ENCODE measurements at places on chromosomes 6 and 20. TPM values are rescaled to one million over a fixed set of nuclear protein-coding genes. Genes with fewer than 3 reads are reported as not detected.

ABHD16B gene
- not detected for total RNA-seq

- H3K27ac ChIP-seq, result no peak overlapping the region
- H3K4me1 ChIP-seq, result peaks cover 13% of the 10 kb centered on the region
- H3K36me3 ChIP-seq, result peaks cover 2% of the 10 kb centered on the region
- H3K4me3 ChIP-seq, result no peak overlapping the region
- peaks cover 2% of the 10 kb centered on the region for H3K27me3 ChIP-seq
Measured at GRCh38 chr6:4209196-4209595, 73.8 kb upstream of the ECI2 start.

- H3K4me3 ChIP-seq, result no peak overlapping the region
- no peak for DNase-seq
- peaks cover 2% of the 10 kb centered on the region for H3K36me3 ChIP-seq
- peaks cover 42% of the 10 kb centered on the region for H3K4me1 ChIP-seq
- no peaks in the 10 kb centered on the region for H3K27me3 ChIP-seq
Measured at GRCh38 chr6:143731789-143732188, 54.0 kb downstream of the PHACTR2 start.

SPATA25 gene
- 0.50 TPM for total RNA-seq

- peak; percentile 80 for DNase-seq
- no peaks in the 10 kb centered on the region for H3K36me3 ChIP-seq
- H3K4me3 ChIP-seq, result peak overlapping the region; percentile 22
- H3K4me1 ChIP-seq, result peaks cover 89% of the 10 kb centered on the region
Measured at GRCh38 chr6:90460051-90460450, 126.8 kb downstream of the MAP3K7 start.

DNA sequence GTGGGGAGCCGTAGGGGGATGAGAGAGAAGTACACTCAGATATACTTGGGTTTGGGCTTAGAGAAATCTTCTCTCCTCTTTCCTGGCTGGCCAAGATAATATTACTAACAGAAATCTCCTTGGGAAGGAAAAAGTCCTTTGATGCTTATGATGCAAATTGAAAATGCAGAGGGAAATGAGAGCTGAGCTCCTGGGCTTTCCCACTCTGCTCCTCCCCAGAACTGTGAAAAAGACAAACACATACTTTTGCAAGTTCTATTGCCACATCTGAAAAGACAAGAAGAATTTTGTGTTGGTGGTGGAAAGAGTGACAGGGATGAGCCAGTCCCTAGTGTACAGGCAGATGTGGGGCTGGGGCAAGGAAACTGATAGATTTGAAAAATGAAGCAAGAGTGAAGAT, 185.9 kb downstream of the ANKRD60 start:
- no peak overlapping the region for H3K4me3 ChIP-seq
- no peaks in the 10 kb centered on the region for H3K4me1 ChIP-seq
- no peaks in the 10 kb centered on the region for H3K36me3 ChIP-seq
- DNase-seq, result no peak
- no peak overlapping the region for H3K27ac ChIP-seq

GRCh38 chr20:24136659-24137246, 148.2 kb upstream of the GGTLC1 start:
- peaks cover 1% of the 10 kb centered on the region for H3K4me1 ChIP-seq
- no peak overlapping the region for H3K4me3 ChIP-seq
- no peak overlapping the region for H3K27ac ChIP-seq
- DNase-seq, result no peak

AIF1 gene
- 29.0 TPM for total RNA-seq

GRCh38 chr6:166729658-166730057, 102.6 kb upstream of the RPS6KA2 start:
- no peaks in the 10 kb centered on the region for H3K36me3 ChIP-seq
- no peaks in the 10 kb centered on the region for H3K27me3 ChIP-seq
- H3K27ac ChIP-seq, result no peak overlapping the region
- no peak for DNase-seq
- no peaks in the 10 kb centered on the region for H3K4me1 ChIP-seq
- H3K4me3 ChIP-seq, result no peak overlapping the region

SLC12A5 gene
- not detected for total RNA-seq

IYD gene
- total RNA-seq, result not detected
